Coronary artery (tissue), 2 donors: ENCODE measurements at places on chromosomes 16 and 17.

DNA sequence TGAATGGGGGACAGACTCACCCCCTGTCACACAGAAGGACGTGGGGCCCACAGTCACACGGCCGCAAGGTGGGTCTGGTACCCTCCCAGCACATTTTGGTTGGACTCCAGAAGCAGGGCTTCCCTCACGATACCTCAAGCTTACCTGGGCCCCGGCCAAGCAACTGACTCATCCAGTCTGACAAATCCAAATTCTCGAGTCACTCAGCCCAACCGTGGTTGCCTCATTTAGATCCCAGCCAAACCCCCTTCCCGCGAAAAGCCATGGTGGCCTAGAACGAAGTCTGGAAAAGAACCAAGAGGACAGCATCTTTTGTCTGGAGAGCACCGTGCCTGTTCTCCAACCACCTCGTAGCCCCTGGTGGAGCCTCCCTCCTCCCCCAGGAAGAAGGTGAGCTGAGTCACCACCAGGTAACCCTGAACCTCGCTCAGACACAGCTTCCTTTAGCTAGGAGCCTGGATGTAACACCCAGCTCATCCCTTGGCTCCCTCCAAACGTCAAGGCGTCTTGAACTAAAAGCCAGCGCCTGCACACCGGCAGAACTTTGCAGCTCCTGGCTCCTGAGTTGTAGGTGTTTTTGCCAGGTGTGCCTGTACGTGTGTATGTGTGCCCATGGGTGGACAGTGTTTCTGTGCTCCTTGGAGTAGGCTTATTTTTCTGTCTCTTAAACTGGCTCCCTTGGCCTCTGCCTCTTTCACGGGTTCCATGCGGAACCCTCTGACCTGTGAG is 78.9 kb downstream of the CMIP start:
- DNase-seq, result no peak

DNA sequence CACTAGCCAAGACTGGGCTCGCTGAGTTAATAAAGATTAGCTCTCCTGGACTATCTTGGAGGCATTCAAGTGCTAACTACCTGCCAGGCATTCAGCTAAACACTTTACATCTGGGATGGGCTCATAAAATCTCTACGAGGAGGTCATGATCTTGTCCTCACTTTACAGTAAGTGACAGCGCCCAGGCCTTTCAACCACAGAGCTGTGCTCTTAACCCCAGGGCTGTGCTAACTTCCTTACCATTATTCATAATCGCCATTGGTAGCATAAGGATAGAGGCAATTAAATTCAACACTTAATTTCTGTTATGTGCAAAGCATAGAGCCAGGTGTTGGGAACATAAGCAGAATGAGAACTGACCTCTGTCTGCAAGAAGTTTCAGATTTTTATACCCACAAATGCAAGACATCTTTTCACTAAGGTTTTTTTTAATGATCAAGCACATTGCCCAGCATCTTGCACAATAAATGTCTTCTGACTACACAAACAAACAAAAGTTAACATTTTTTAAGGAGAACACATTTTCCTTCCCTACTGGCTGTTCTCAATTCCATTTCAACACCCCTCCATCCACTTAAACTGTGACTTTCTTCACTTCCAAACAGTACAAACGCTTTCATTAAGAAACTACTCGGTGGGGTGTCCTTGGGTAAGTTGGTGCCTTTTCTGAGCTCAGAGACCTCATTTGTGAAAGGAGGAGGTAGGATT is 172.3 kb downstream of the C16orf78 start:
- no peak for DNase-seq

GRCh38 chr17:7560172-7561027 is 1.3 kb upstream of the SENP3 start:
- DNase-seq, result no peak

DNA sequence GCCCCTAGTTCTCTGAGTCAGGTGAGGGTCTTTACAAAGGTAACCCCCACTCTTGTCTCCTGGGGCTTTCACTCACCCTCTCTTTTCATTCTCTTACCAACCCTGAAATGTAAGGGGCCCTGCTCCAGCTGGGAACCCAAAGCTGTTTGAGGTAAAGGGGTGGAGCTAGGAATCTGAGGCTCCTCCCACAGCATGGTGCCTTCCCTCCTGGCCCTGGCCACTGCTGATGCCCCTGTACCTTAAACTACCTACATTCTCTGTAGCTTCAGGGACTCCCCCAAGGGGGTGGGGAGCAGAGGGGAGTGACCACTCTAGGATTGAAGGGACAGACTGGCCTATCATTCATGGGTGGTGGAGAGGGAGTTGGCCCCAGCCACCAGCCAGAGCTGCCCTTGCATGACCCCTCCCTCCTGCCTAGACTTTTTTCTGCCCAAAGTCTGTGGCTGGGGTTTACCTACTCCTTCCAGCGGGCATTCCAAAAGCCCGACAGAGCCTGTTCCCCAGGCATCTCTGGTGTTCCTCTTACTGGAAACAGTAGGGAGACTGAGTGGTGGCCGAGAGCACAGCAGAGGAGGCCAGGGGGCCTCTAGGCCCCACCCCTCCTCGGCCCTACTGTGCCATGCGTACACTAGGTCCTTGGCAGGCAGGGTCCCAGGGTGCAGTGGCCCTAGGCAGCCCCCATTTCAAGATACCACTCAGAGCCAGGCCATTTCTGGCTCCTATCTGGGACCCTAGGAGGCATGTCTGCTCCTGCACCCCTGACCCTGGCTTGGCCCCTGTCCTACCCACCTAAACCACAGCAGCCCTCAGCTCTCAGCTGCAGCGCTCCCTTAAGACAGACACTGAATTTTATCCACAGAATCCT is 9.5 kb downstream of the DOK4 start:
- no peak for DNase-seq
